ENCODE measurements at places on chromosomes 11 and 22. TPM values are rescaled to one million over a fixed set of nuclear protein-coding genes. Genes with fewer than 3 reads are reported as not detected.

DNA sequence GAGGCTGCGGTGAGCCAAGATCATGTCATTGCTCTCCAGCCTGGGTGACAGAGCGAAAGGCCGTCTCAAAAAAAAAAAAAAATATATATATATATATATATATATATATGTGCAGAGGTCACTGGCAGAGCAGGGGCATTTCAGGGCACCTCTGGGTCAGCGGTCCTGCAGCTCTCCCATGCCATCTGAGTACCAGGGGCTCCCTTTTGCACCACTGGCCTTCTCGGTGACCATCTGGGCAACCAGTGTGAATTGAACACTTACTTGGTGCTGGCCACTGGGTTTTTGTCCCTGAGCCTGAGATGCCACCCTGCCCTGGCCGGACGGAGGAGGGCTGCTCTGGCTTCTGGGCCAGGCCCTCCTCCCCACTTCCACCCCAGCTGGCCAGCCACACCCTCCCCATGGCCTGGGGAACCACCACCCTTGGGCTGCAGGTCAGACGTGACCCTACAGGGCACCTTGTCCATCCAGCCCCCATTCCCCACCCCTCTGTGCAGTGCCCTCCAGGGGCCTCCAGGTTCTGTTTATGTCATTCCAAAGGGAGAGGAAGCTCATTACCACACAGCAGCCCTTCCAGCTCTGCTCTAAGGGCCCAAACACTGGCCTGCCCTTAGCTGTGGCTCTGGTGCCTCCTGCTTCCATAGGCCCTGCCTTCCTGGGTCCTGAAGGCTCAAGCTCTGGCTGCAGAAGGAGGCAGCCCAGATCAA lies 10.3 kb downstream of the MAPK8IP1 start:
- no peak for DNase-seq

GRCh38 chr11:93143186-93143585 lies 54.6 kb downstream of the SLC36A4 start:
- no peak for DNase-seq

DNA sequence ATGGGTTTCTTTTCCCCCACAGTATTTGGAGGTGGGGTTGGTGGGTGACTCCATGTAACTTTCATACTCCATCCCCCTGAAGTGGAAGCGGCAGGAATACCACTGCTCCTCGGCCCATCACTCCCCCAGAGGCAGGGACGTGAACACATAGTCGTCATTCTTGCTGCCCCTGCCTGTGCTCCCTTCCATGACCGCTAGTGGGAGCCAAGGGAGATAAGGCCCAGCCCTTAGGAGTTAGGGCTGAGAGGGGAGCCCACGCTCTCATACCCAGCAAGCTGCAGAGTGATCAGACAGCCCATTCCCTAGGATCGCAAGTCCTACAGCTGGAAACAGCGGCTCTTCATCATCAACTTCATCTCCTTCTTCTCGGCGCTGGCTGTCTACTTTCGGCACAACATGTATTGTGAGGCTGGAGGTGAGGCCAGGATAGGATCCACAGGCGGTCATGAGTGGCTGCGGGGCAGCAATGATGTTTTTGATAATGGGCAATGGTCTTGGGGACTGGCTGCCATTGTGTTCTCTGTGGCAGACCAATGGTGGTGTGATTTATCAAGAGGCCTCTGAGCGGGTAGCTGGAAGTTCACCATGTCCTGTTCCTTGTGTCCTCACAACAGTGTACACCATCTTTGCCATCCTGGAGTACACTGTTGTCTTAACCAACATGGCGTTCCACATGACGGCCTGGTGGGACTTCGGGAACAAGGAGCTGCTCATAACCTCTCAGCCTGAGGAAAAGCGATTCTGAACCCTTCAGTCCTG lies 15.9 kb downstream of the RHOG start:
- no peak for DNase-seq

DNA sequence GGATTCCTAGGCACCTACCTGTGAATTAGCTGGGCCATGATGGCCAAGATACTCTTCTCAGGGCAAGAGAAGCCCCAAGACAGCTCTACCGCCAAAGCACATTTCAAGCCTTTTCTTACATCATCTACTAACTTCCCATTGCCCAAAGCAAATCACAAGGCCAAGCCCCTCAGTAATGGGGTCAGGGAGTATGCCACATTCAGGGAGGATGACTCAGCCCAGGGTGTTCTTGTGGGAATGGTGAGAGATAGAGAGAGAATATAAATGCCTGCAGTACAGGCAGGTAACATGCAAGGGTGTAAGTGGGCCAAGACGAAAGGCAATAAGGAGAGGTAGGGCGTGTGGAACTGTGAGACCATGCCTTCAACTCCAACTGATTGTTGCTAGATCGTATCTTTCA lies 162.5 kb upstream of the ISX start:
- DNase-seq, result no peak

DNA sequence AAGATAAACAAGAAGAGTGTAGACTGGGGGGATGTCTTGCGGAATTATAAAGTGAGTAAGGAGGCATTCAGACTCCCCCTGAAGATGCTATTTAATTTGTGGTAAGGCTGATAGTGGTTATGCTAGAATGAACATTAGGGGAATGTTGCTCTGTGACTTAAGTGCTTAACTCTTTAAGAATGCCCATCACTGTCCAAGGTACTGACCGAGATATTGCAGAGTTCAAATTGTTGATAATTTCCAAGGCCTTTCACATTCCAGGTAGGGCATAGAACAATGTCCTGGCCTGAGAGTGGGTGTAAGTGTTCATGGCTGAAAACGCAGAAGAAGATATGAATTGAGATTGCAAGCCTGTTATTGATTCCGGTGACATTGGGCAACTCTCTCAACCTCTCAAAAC lies 90.3 kb upstream of the SEZ6L start:
- DNase-seq, result no peak

ANO1 gene
- 16.5 TPM for polyA plus RNA-seq
